ENCODE measurements at places on chromosomes 5 and 9.

GRCh38 chr9:36997414-36997813 lies 36.7 kb downstream of the PAX5 start:
- H3K4me1 ChIP-seq, result peaks cover 2% of the 10 kb centered on the region
- no peaks in the 10 kb centered on the region for H3K36me3 ChIP-seq
- H3K27ac ChIP-seq, result no peak overlapping the region
- DNase-seq, result no peak
- H3K27me3 ChIP-seq, result peaks cover 3% of the 10 kb centered on the region

- no peaks in the 10 kb centered on the region for H3K27me3 ChIP-seq
- no peaks in the 10 kb centered on the region for H3K36me3 ChIP-seq
- H3K4me3 ChIP-seq, result no peak overlapping the region
- H3K4me1 ChIP-seq, result no peaks in the 10 kb centered on the region
These were observed 150.9 kb downstream of the OSTF1 start for GRCh38 chr9:75239176-75239575.

DNA sequence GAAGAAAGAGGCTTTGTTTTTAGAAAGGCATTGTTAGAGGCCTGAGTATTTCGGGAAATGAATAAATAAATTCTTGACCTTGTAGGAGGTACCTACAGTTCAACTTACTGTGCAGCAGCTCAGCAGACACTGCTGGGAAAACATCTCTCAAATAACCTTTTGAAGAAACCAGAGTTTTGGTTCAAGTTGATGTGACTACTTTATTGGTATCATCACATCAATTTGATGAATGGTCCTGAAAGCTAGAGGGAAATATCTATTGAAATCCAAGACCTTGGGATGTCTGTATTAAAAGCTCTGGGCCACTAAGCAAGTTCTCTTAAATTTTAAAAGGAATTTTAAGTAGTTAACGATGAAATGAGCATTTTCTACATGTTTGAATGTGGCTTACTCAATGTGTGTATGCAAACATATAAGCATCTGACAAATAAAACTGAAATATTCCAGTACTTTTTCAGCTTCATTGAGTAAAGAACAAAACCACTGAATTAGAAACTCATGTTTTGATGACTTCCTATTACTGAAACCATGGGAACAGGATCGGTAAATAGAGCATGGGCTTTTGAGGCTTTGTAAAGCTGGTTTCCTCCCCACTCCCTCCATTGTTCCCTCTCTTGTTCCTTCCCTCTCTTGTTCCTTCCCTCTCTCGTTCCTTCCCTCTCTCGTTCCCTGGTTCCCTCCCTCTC lies 36.7 kb downstream of the SLC27A6 start:
- no peak overlapping the region for H3K4me3 ChIP-seq
- H3K36me3 ChIP-seq, result no peaks in the 10 kb centered on the region
- no peak overlapping the region for H3K27ac ChIP-seq
- H3K27me3 ChIP-seq, result no peaks in the 10 kb centered on the region
- DNase-seq, result no peak

DNA sequence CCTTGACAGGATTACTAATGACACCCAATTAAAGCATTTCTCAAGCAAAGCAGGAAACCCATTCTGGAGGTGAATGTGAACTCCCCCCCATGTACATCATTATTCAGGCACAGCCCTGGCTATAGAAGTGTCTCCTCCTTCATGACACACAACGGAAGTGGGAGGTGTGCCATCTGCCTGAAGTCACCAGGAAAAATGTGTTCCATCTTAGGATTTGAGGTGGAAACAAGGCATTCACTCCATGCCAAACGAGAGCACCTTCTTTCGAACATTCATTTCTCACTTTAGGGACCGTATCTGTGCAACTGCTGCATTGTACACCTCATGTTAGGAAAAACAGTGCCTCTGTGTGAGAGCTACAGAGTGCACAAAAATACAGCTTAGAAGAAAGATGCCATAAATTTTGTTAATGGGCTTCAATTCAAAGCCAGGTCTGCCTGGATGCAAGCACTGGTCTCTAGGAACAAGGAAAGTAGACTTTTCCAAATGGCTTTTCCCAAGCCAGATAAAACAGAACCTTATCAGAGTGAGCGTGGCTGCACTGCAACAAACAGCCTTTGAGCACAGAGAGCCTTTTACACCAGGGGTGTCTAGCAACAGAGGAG lies 19.4 kb downstream of the GOLM1 start:
- no peak for DNase-seq
- no peak overlapping the region for H3K27ac ChIP-seq
- H3K4me1 ChIP-seq, result no peaks in the 10 kb centered on the region
- H3K4me3 ChIP-seq, result no peak overlapping the region
- no peaks in the 10 kb centered on the region for H3K27me3 ChIP-seq
- no peaks in the 10 kb centered on the region for H3K36me3 ChIP-seq

DNA sequence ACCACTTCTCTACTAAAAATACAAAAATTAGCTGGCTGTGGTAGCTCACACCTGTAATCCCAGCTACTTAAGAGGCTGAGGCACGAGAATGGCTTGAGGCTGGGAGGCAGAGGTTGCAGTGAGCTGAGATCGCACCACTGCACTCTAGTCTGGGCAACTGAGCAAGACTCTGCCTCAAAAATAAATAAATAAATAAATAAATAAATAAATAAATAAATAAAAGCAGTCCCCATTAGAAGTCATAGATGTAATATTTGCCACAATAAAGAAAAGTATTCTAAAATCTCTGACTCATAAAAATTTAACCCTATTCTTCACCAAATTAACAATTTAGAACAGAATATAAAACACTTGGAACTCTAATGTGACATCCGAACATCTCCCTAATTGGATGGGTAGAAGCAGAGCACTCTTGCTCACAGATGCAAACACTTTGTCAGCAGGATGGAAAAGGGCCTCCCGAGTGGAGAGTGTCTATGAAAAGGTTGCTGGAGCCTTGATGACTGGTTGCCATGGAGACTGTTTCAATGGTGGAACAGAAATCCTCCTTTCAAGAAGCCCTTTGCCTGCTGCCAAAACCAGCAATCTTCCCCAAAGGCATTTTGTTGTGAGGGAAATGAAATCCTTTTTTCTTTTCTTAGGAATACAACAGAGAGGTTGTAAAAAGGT lies 38.9 kb upstream of the TRAF1 start:
- no peak for DNase-seq
- H3K36me3 ChIP-seq, result no peaks in the 10 kb centered on the region
- no peaks in the 10 kb centered on the region for H3K27me3 ChIP-seq
- H3K27ac ChIP-seq, result peak overlapping the region; percentile 70
- H3K4me1 ChIP-seq, result no peaks in the 10 kb centered on the region

- H3K36me3 ChIP-seq, result no peaks in the 10 kb centered on the region
- no peak for DNase-seq
- no peaks in the 10 kb centered on the region for H3K4me1 ChIP-seq
- no peak overlapping the region for H3K4me3 ChIP-seq
These were observed 100.9 kb upstream of the HCN1 start for GRCh38 chr5:45796959-45797553.

GRCh38 chr5:31124651-31125305 lies 68.7 kb upstream of the CDH6 start:
- no peaks in the 10 kb centered on the region for H3K36me3 ChIP-seq
- no peaks in the 10 kb centered on the region for H3K27me3 ChIP-seq
- no peak for DNase-seq
- H3K4me1 ChIP-seq, result peaks cover 7% of the 10 kb centered on the region

DNA sequence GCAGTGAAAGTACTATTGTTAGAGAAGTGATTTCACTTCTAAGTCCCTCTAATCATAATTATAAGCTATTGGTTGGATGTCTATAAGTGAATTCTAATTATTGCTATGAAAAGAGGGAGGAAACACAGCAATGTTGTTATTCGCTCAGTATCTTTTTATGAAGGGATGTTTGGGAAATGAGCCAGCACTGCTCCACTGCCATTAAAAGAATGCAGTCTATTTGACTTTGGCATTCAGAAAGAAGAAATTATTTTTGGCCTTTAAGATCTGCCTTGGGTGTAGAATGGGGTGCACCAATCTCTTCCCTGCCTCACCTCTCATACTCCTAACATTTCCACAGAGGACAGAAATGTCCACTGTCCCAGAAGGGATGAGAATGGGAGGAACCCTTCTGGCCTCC lies 332.0 kb downstream of the SPATA31D1 start:
- H3K4me3 ChIP-seq, result no peak overlapping the region
- no peak for DNase-seq
- H3K4me1 ChIP-seq, result no peaks in the 10 kb centered on the region

GRCh38 chr5:84986688-84987087 lies 602.0 kb upstream of the EDIL3 start:
- no peak overlapping the region for H3K27ac ChIP-seq
- no peak overlapping the region for H3K4me3 ChIP-seq
- H3K36me3 ChIP-seq, result no peaks in the 10 kb centered on the region
- no peak for DNase-seq
- H3K27me3 ChIP-seq, result no peaks in the 10 kb centered on the region
- H3K4me1 ChIP-seq, result no peaks in the 10 kb centered on the region

DNA sequence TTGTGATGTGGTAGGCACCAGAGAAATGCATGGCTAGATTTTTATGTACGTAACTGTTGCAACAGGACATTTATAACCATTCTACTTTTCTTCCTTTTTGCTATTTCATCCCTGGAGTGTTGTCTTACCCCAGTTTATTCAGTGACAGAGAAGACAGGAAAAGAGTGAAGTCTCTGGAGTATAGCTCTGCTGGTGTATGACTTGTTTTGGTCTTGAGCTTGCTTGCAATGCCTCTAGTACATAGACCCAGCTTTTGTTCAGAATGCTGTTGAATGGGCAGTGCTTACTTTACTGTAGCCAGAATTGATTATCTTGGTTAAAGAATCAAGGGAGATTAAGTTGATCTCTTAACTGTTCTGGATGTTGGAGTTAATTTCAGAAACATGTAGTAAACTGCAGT lies 94.3 kb downstream of the PBX3 start:
- H3K27me3 ChIP-seq, result no peaks in the 10 kb centered on the region
- H3K4me3 ChIP-seq, result no peak overlapping the region
- H3K4me1 ChIP-seq, result peaks cover 46% of the 10 kb centered on the region
- no peaks in the 10 kb centered on the region for H3K36me3 ChIP-seq
- DNase-seq, result no peak

- no peaks in the 10 kb centered on the region for H3K36me3 ChIP-seq
- H3K4me3 ChIP-seq, result no peak overlapping the region
- no peaks in the 10 kb centered on the region for H3K4me1 ChIP-seq
- H3K27ac ChIP-seq, result no peak overlapping the region
These were observed 1647.4 kb upstream of the CDH9 start for GRCh38 chr5:28685794-28686193.

GRCh38 chr9:126528915-126529314 lies 84.8 kb upstream of the LMX1B start:
- no peak overlapping the region for H3K27ac ChIP-seq
- H3K36me3 ChIP-seq, result no peaks in the 10 kb centered on the region
- no peak for DNase-seq

- no peak for DNase-seq
- H3K27me3 ChIP-seq, result no peaks in the 10 kb centered on the region
- no peak overlapping the region for H3K4me3 ChIP-seq
- no peaks in the 10 kb centered on the region for H3K36me3 ChIP-seq
- no peak overlapping the region for H3K27ac ChIP-seq
These were observed 779.4 kb downstream of the SEMA5A start for GRCh38 chr5:8766448-8766847.

DNA sequence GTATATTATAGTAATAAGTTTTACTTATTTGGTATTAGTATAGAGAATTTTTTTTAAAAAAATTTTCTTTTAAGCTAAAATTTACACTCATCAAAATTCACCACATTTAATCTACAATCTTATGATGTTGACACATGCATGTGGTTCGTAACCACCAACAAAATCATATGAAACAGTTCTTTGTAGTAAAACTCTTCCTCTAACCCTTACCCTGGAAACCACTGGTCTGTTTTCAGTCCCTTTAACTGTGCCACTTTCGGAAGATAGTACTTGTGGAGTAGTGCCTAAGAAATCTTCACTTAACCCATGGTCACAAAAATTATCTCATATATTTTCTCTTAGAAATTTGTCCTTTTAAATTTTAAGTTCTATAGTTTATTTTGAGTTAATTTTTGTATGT lies 1498.8 kb downstream of the MAT2B start:
- no peak for DNase-seq
- no peak overlapping the region for H3K27ac ChIP-seq
- no peaks in the 10 kb centered on the region for H3K27me3 ChIP-seq
- no peaks in the 10 kb centered on the region for H3K36me3 ChIP-seq

DNA sequence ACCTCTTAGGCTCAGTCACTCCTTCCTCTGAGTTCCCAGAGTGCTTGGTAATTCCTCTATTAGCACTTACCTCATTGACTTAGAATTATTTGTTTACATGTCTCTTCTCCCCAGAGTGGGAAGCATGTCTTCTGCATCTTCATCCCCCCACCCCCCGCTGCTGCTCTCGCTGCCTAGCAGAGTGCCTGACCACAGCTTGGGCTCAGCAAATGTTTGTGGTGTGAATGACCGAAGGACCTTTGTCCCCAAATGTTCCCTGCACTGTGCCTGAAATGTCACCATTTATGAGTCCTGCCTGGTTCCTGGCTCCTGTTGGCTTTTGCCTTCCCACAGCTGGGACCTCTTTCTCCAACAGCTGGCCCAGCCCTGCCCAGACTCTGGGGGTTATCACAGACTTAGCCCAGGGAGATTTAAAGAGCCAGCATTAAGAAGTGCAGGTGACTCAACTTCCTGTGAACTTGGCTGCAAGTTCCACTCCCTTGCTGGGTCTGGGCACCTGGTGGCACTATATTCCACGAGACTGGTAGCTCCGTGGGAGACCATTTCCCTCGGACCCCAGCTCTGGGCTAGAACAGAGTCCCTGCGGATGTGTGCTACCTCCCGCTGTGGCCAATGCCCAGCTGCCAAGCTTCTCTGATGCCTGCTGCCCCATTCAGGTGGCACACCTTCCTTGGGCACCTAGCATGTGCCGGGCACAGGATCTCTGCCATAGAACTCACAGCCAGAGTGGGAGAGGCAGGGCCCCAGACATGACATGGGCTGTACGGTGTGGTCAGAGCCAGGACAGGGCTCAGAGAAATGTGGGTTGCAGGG lies 1.8 kb upstream of the HMCN2 start:
- peaks cover 51% of the 10 kb centered on the region for H3K4me1 ChIP-seq
- no peaks in the 10 kb centered on the region for H3K27me3 ChIP-seq
- no peaks in the 10 kb centered on the region for H3K36me3 ChIP-seq
- peak overlapping the region; percentile 84 for H3K27ac ChIP-seq
- H3K4me3 ChIP-seq, result no peak overlapping the region

- DNase-seq, result no peak
- no peaks in the 10 kb centered on the region for H3K36me3 ChIP-seq
- no peaks in the 10 kb centered on the region for H3K27me3 ChIP-seq
- no peak overlapping the region for H3K27ac ChIP-seq
- no peak overlapping the region for H3K4me3 ChIP-seq
These were observed 133.9 kb downstream of the ESM1 start for GRCh38 chr5:54851449-54851848.

GRCh38 chr9:84169240-84169639 lies 171.3 kb downstream of the SLC28A3 start:
- no peaks in the 10 kb centered on the region for H3K36me3 ChIP-seq
- no peak overlapping the region for H3K4me3 ChIP-seq
- no peaks in the 10 kb centered on the region for H3K27me3 ChIP-seq
- H3K4me1 ChIP-seq, result peaks cover 15% of the 10 kb centered on the region
- H3K27ac ChIP-seq, result no peak overlapping the region

- H3K27me3 ChIP-seq, result no peaks in the 10 kb centered on the region
- no peak overlapping the region for H3K4me3 ChIP-seq
- H3K27ac ChIP-seq, result no peak overlapping the region
- no peaks in the 10 kb centered on the region for H3K36me3 ChIP-seq
These were observed 528.7 kb upstream of the DAP start for GRCh38 chr5:11289733-11290132.

- no peak overlapping the region for H3K27ac ChIP-seq
- no peaks in the 10 kb centered on the region for H3K4me1 ChIP-seq
- H3K36me3 ChIP-seq, result no peaks in the 10 kb centered on the region
These were observed 11.4 kb downstream of the MRPL36 start for GRCh38 chr5:1788200-1788599.

All from sigmoid colon (tissue), 7 donors.